ENCODE measurements at places on chromosomes 12 and 14.

GRCh38 chr12:112488257-112488876 lies 69.6 kb downstream of the PTPN11 start:
- DNase-seq: no peak

- DNase-seq: no peak
Observed at GRCh38 chr14:20706657-20707355, 18.2 kb downstream of the ANG start.

- DNase-seq: no peak
Observed at GRCh38 chr14:93731753-93732152, 56.5 kb downstream of the PRIMA1 start.

- no peak for DNase-seq
Observed at GRCh38 chr12:101407049-101407435, 530 bp downstream of the ARL1 start.

DNA sequence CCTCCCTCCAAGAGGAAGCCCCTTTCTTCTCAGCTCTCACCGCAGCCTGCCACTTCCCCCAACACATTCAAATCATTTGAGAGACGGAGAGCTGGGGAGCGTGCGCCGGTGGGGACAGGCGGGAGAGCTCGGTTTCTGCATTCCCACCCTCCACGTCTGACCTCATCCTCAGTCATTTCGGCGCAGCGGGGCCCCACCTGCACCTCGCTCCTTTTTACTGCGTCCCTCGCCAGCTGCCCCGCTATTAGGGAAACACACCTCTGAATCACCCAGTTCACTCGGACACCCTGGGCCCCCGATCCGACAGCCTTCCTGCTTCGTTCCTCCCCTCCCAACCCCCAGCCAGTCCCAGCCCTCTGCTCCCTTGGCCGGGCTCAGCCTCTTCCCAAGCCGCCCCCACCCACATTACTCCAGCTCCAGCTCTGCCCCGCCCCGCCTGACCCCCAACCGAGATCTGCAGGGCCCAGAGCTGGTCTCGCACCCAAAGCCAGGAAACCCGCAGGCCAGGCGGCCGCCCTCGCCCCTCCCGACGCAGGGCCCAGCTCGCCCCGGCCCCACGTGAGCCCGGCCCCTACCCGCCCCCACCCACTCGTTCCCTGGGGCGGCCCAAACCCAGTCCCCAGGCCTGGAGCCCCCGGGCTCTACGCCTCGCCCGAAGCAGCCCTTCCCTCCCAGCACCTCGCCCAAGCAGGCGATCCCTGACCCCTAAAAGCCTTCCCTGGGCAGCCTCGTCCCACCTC lies 783 bp downstream of the CORO1C start:
- peak; percentile 80 for DNase-seq

- DNase-seq: no peak
Observed at GRCh38 chr14:26841920-26842741, 244.3 kb upstream of the NOVA1 start.

DNA sequence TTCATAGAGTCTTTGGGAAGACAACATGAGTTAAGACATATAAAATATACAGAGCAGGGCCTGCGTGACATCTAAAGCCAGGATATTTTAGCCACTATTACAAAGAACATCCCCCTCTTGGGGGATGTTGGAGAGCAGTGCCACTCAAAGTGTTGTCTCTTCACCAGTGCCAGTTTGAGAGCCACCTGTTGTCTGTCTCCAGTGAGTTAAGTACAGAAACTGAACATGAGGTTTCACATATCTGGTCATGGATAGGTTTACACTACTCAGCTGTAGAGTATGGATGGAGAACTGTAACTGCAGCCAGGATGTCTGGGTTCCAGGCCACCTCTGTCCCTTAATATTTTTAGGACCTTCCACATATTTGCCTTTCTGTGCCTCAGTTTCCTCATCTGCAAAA lies 39.1 kb downstream of the RNFT2 start:
- no peak for DNase-seq

DNA sequence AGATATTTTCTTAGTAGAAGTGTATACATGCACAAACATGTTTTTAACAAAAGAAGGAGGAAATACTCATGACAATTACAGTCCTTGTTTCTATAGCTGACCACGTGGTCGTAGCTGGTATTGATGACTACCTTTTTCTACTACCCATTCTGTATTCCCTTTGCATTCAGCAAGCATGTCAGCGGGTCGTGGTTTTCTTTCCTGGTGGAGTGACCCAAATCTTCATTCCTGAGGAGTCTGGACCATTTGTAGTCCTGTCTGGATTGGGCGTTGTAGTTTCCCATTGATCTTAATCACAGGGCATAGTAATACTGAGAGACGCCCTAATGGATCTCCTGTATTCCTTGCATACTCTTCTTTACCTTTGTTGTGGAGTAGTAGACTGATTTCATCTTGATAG lies 472.1 kb upstream of the RGS6 start:
- no peak for DNase-seq

GRCh38 chr12:108738170-108738569 lies 6.9 kb upstream of the CORO1C start:
- no peak for DNase-seq

DNA sequence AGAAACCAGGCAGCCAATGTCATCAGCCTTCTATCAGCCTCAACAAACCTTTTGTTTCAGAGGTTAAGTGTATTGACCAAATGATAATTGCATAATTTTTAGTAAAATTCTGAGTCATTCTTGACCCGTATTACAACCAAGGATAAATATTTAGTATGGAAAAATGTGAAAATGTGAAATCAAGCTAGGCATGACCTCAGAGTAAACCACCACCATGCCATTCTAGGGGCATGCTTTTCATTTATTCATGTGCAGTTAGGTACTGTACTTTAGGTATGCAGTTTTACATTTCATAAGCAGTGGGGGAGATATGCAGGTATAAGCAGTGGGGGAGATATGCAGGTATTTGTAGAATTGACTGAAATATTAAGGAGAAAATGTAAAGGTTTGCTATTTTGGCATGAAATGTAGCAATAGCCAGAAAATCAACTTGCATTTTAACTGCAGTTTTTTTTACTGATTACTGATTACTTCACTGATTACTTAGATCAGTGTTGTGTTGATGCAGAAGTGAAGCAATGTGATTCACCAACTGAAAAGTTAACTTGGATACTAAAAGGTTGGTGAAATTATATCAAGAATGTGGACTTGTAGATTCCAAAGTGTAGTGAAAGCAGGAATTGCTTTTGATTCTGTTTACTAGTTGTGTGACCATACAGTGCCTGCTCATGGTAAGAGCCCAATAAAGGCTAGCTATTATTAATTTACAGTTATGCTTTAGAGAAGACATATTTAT lies 184.2 kb downstream of the ESR2 start:
- no peak for DNase-seq

DNA sequence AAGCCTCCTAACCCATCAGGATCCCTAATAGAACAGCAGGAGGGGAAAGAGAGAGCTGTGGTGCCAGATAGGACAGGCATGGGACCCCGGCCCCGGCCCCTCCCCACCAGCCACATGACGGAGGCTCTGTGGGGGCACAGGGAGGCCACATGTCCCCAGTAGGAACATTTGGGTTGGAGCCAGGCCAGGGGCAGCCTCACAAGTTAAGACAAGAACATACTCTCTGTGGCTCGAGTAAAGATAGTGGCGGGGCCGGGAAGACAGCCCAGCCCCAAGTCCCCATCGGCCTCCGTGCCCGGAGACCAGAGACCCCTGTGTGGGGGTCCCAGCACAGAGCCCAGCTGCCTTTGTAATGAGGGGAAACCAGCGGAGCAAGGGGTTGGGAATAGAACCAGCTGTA lies 78.6 kb upstream of the GALNT9 start:
- DNase-seq: peak; percentile 70

- DNase-seq: no peak
Observed at GRCh38 chr14:54329082-54329695, 67.6 kb upstream of the CDKN3 start.

GRCh38 chr12:42689699-42690098 lies 100.2 kb upstream of the PRICKLE1 start:
- no peak for DNase-seq

- no peak for DNase-seq
Observed at GRCh38 chr12:106481246-106481645, 101.6 kb upstream of the RFX4 start.

DNA sequence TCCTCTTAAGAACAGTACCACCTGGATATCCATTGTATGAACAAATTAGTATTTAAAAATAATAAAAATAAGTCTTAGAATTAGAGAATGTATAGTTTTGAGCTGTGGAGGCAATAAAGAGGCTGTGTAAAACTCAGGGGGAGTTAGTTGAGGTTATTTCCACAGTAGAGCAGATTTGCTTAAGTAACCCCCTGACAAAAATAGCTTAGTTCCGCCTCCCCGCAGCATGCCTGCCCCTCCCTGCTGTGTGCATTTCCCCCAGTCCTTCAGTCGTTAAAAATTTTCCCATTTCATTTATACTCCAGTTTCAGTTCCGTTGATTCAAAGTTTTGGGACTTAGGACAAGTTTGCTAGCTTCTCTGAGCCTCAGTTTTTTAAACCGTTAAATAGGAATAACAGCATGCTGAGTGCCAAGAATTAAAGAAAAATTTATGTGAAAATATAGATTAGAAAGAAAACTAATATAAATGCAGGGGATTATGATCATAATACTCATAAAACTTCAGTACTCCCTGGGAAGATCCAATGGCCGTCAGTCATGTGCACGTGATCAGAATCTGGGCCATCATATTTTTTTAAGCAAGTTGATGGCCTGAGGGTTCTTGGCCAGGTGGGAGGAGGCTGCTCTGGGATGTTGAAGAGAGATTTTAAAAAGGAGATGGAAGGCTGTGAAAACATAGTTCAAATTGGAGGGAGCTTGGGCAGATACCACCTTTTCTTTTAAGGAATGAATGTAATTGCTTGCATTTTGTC lies 14.5 kb upstream of the SLC38A2 start:
- DNase-seq: peak; percentile 64

DNA sequence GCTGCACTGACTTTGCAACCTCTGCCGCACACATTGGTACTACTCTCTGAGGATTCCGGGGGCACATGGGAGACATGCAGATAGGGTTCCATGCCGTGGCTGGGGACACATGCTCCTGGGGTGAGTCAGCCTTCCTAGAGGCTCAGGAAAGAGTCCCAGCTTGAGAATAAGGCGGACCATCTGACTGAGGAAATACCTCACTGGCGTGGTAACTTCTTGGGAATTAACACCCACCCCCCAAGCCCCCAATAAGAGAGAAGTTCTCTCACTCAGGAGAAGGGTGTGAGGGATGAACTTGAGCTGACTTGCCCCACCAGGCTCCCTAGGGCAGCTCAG lies 23.2 kb downstream of the PLXNC1 start:
- DNase-seq: no peak

- DNase-seq: no peak
Observed at GRCh38 chr14:72549854-72550253, 344.0 kb downstream of the DPF3 start.

DNA sequence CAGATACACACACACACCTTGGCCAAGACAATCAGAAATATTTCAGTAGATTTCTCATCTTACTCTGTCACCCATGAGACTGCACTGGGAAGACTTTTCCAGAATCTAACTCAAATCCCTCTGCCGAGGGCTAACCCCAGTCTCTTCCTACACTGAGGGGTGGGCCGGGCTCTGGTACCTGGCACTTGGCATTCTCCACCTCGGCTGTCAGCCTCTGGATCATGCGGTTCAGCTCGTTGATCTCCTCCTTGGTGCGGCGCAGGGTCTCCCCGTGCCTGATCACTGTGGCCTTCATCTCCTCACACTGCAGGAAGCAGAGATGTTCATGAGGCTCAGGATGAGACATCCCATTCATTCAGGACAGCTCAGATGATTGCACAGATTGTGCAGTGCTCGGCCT lies 4.9 kb downstream of the KRT83 start:
- DNase-seq: no peak

- no peak for DNase-seq
Observed at GRCh38 chr14:103516426-103517173, 6.0 kb downstream of the CKB start.

DNA sequence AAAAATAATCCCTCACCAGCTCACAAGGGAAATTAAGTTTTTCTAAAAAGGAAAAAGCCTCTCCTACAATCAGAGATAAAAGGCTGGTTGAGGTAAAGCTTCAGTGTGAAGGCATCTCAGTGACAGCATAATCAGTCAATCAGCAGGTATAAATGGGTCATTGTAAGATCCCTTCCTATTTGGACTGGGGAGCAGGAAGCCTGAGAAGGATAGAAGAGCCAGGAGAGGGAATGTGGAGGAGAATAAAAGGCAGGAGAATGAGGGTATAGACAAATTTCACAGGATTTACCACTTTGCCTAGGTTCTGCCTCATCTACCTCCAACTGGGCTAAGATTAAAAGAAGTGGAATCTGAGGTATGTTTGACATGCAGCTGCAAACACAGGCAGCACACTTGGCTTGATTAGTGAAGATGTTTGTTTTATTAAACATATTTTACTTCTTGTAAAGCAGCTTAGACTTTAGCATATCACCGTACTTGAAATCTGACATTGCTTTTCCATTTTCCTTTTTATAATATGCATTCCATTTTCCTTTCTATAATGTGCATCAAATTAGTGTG lies 479.1 kb upstream of the USP15 start:
- no peak for DNase-seq

DNA sequence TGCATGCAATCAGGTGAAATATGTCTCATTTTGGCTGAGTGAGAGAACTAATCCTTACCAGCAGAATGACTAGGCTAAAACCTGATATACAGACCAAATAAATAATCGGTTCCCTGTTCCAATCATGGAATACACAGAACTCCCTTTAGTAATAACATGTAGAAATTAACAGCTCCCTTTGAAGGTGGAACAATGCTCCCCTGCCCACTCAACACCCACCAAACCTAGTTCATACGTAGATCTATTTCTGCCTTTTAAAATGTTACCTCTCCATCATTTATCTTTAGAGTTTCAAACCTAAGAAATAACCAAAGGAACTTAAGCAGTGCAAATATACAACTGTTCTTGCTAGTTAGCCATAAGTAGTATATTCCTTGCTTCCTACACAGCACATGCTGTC lies 153.7 kb upstream of the ABCD2 start:
- no peak for DNase-seq

GRCh38 chr14:52558688-52559087 lies 6.1 kb downstream of the GPR137C start:
- no peak for DNase-seq

DNA sequence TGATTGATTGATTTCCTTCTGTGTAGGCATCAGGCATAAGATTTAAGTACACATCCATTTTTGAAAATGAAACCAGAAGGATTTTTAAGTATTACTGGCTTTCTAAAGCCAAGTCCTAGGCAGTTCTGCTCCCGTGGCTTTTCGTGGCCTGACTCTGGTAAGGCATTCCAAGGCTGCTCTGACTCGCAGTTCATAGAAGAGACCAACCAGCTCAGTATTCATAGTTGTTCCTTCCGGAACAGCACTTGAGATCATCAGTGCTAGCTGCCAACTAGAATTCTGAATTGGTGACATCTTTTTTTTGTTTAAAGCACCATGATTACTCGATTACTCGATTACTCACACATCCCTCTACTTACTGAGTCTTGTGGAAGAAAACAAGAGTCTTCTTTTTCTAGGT lies 25.9 kb downstream of the SUDS3 start:
- DNase-seq: no peak

- DNase-seq: peak; percentile 88
Observed at GRCh38 chr14:92456215-92457015, 57.2 kb upstream of the RIN3 start.
